A549 treated with CpdA at 1 μM for 4 hours (cell line): ENCODE measurements at places on chromosomes 2 and 18. TPM values are rescaled to one million over a fixed set of nuclear protein-coding genes. Genes with fewer than 3 reads are reported as not detected.

FOXD4L1 gene
- 0.30 to 0.69 TPM (median 0.45 TPM) in 5 replicates for total RNA-seq

SKA1 gene
- 11.9 to 17.1 TPM (median 12.4 TPM) in 5 replicates for total RNA-seq

MITD1 gene
- total RNA-seq, result 27.1 to 37.5 TPM (median 28.5 TPM) in 5 replicates

POTEJ gene
- total RNA-seq, result not detected in 5 replicates

EVX2 gene
- not detected in 5 replicates for total RNA-seq

ASXL3 gene
- not detected in 5 replicates for total RNA-seq

CYRIA gene
- 0.19 to 0.32 TPM (median 0.31 TPM) in 5 replicates for total RNA-seq

EEF1B2 gene
- total RNA-seq, result 1,038 to 1,113 TPM (median 1,044 TPM) in 5 replicates

DUSP19 gene
- total RNA-seq, result 0.57 to 1.3 TPM (median 0.61 TPM) in 5 replicates

MSTN gene
- not detected in 5 replicates for total RNA-seq

FAM136A gene
- 92.7 to 104 TPM (median 99.5 TPM) in 5 replicates for total RNA-seq

ARHGAP15 gene
- total RNA-seq, result not detected in 5 replicates

WIPF1 gene
- total RNA-seq, result 12.8 to 23.4 TPM (median 19.3 TPM) in 5 replicates

FANCL gene
- total RNA-seq, result 24.7 to 31.2 TPM (median 26.1 TPM) in 5 replicates

RAB27B gene
- 13.2 to 20.1 TPM (median 14.3 TPM) in 5 replicates for total RNA-seq

ZAP70 gene
- 0.06 TPM in 1 of 5 replicates, not detected in the others for total RNA-seq

CEP76 gene
- 6.8 to 8.3 TPM (median 7.9 TPM) in 5 replicates for total RNA-seq

CYP27C1 gene
- 3.3 to 6.2 TPM (median 4.4 TPM) in 5 replicates for total RNA-seq

C2orf15 gene
- total RNA-seq, result 0.27 to 0.53 TPM (median 0.40 TPM) in 5 replicates

ARHGEF4 gene
- total RNA-seq, result 6.3 to 8.0 TPM (median 7.5 TPM) in 5 replicates

RASGRP3 gene
- total RNA-seq, result 0.89 to 1.7 TPM (median 1.0 TPM) in 5 replicates

FTCDNL1 gene
- total RNA-seq, result 1.8 to 3.1 TPM (median 3.0 TPM) in 5 replicates

CYS1 gene
- total RNA-seq, result 0.90 to 1.3 TPM (median 1.1 TPM) in 5 replicates

IL1RN gene
- total RNA-seq, result 0.26 to 0.59 TPM (median 0.42 TPM) in 5 replicates

C1QL2 gene
- total RNA-seq, result 0.09 to 0.18 TPM (median 0.11 TPM) in 4 of 5 replicates, not detected in the other

TLX2 gene
- 0.12 to 0.54 TPM (median 0.29 TPM) in 5 replicates for total RNA-seq

POTEC gene
- not detected in 5 replicates for total RNA-seq

COL6A3 gene
- 0.02 to 0.25 TPM (median 0.10 TPM) in 5 replicates for total RNA-seq

TMEM163 gene
- 0.07 to 0.12 TPM (median 0.07 TPM) in 3 of 5 replicates, not detected in the others for total RNA-seq

GALNT13 gene
- total RNA-seq, result 7.7 to 11.9 TPM (median 10.2 TPM) in 5 replicates

SPDYA gene
- 0.18 to 0.26 TPM (median 0.24 TPM) in 4 of 5 replicates, not detected in the other for total RNA-seq

RAPH1 gene
- total RNA-seq, result 4.4 to 6.7 TPM (median 5.4 TPM) in 5 replicates

STK25 gene
- 90.8 to 115 TPM (median 105 TPM) in 5 replicates for total RNA-seq

MATN3 gene
- total RNA-seq, result 9.3 to 14.2 TPM (median 12.8 TPM) in 5 replicates

CIDEA gene
- not detected in 5 replicates for total RNA-seq

SP5 gene
- total RNA-seq, result 0.03 TPM in 1 of 5 replicates, not detected in the others

SH2D6 gene
- 0.43 to 1.0 TPM (median 0.78 TPM) in 5 replicates for total RNA-seq

C2orf68 gene
- total RNA-seq, result 21.3 to 27.9 TPM (median 25.0 TPM) in 5 replicates

SUMO1 gene
- total RNA-seq, result 131 to 192 TPM (median 141 TPM) in 5 replicates

LAPTM4A gene
- 226 to 267 TPM (median 247 TPM) in 5 replicates for total RNA-seq

DPYSL5 gene
- 3.6 to 5.9 TPM (median 5.2 TPM) in 5 replicates for total RNA-seq

VSNL1 gene
- not detected in 5 replicates for total RNA-seq

ADRA2B gene
- total RNA-seq, result 0.03 to 0.09 TPM (median 0.08 TPM) in 5 replicates

GPR45 gene
- total RNA-seq, result not detected in 5 replicates

SCN9A gene
- total RNA-seq, result 2.8 to 6.1 TPM (median 5.1 TPM) in 5 replicates

MC4R gene
- not detected in 5 replicates for total RNA-seq

KIF1A gene
- total RNA-seq, result 0.65 to 1.3 TPM (median 0.76 TPM) in 5 replicates

SAG gene
- not detected in 5 replicates for total RNA-seq

DSG4 gene
- not detected in 5 replicates for total RNA-seq

KATNAL2 gene
- 1.5 to 1.9 TPM (median 1.7 TPM) in 5 replicates for total RNA-seq

AGXT gene
- 0.05 TPM in 1 of 5 replicates, not detected in the others for total RNA-seq

FBXO48 gene
- total RNA-seq, result 0.54 to 0.76 TPM (median 0.61 TPM) in 5 replicates

ARHGAP25 gene
- 0.12 to 0.39 TPM (median 0.21 TPM) in 4 of 5 replicates, not detected in the other for total RNA-seq

MEP1B gene
- total RNA-seq, result 0.07 to 0.27 TPM in 2 of 5 replicates, not detected in the others
